Activated CD4-positive, alpha-beta T cell treated with anti-CD3 and anti-CD28 coated beads, Interleukin-2, Interleukin-4, amounts not matched to agents 100 ng/mL and 50 ng/mL, durations not matched to agents 16 hours and 8 hours (primary cell): ENCODE measurements at places on chromosomes 2 and 18.

DNA sequence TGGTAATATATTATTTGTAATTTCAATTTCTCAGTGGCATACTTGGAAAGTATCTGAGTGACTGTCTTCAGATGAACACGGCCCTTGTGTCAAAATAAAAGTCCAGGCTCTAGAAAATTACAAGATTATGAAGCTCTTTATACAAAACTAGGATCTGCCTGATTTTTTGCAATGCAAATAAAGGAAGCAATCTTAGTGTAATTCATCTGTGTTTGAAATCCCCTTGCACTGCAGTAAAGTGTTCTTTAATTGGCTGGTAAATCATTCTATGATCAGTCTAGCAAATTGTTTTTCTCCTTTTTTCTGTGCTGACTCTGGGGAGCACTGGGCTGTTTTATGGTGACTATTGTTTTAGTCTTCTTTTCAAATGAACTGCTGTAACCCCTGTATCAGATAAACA lies 1039.0 kb downstream of the SOCS6 start:
- no peak for DNase-seq

- DNase-seq: no peak
Measured at GRCh38 chr2:128523457-128523856, 204.8 kb upstream of the HS6ST1 start.

DNA sequence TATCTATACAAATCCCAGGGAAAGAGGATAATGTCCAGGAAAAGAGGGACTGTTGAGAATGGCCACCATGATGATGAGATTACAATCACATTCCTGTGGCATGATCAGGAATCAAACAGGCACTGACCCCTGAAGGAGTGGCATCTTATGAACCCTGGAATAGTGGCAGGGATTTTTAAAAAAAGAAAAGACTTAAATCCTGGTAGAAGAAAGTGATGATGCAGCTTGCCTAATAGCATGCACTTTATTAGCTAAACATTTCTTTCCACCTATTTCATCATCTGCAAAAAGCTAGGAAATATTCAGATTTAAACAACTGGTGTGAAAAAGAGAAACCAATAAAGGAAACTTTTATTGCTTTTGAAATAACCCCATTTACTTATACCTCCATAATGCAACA lies 87.2 kb upstream of the FSHR start:
- DNase-seq: no peak

GRCh38 chr2:172283476-172283875 lies 143.9 kb upstream of the ITGA6 start:
- no peak for DNase-seq

DNA sequence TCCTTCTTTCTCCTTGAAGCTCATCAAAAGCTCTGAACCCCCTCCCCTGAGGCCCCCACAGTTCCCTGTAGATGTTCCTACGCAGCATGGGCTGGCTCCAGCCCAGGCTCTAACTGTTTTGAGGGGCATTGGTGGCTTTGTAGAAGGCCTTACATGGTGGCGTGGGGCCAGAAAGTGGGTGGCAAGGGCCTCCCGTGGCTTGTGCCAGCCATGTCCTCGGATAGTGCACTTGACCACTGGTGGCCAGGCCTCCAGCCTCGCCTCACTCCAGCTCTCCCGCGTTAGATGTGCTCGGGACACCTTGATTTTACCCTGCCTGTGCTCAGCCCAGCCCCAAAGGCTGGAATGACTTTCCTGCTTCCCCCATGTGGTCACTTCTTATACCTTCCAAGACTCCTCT lies 92.9 kb downstream of the TWIST2 start:
- DNase-seq: no peak

DNA sequence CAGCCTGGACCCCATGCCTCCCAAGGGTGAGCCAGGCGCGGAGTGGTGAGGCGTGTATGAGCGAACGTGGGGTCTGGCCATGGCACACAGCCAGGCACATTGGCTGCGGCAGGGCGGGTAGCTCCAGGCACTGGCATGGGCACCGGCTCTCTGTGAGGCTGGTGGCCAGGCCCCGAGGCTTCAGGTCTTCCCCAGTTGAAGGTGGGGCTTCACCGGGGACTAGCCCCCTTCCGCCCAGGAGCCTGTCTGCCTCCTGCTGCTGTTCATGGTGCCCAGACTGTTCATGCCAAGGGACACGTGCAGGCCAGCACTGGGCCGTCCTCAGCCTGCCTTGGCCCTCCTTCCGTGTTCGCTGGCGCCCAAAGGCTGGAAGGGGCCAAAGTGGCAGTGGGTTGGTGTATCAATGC lies 26.8 kb downstream of the DDX1 start:
- no peak for DNase-seq

DNA sequence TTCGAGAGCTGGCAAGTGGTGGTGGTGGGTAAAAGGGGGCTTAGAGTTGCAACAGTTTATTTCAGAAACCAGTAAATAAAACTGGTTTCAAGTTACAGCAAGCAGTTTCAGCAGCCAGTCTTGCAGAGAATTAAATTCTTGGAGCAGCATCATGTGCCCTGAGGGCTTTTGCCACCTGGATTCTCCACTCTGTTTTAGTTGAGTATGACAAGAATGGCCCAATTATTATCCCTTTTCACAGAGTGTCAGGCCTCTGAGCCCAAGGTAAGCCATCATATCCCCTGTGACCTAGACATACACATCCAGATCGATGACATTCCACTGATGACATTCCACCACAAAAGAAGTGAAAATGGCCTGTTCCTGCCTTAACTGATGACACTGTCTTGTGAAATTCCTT lies 72.8 kb upstream of the FANCL start:
- DNase-seq: no peak

DNA sequence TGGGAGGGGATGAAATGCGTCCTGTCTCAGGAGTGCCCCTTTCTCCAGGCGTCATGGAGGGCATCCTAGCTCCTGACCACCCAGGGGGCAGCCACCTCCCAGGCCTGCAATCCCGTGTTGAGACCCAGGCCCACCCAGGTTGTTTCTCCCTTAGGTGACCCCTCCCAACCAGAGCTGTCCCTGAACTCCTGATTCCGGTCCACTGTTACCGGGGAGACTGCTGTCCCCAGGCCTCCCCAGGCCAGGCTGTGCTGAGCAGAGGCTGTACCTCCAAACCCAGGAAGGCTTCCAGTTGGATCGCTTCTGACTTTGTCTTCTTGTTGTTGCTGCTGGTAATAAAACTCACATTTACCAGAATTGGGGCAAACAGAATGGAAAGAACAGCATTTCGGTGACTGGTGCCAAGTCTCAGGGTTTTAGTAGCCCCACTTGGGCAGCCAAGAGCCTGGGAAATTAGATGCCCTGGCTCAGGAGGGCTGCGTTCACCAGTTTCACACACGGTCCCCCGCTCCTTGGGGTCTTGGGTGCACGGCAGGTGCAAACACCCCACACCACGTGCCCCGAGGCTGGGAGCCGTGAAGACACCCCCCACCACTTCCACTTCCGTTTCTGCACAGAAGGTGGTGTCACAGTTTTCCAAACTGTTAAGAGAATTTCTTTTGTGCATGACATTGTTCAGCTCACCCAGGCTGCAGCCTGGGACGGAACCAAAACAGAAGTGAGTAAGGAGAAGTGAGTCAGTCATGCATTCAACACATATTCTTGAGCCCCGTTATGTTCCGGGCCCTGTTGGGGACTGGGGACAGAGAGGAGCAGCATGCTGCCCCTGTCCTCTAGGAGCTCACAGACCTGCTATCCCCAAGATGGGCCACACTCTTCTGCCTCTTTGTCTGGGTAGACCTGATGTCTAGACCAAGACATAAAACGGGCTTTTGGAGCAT lies 29.4 kb downstream of the ITM2C start:
- DNase-seq: no peak

DNA sequence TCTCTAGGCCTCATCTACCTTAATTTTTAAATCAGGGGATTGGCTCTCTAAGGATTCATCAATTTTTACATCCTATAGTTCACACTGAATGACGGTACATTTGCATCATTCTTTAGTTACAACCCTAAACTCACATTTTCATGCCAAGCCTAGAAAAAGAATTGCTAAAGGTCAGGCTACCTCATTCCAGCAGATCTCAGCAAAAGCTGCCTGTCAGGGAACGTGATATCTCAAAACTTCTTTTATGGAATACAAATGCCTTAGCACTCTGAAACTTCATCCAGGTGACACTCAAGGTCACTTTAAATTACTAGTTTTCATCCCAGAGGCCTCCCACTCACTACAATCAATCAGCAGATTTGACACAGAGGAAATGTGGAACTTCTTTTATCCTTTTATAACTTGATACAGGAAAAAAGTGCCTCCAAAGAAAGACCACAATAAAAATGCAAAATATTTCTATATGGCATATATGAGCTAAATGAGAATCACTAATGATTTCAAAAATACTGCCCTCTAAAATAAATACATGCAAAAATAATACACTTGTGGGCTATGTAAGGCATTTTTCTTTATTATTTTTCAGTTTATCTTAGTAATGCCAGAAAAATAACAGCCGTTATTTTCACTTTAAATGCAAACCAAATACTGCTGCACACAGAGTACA lies 91.5 kb downstream of the ARHGEF33 start:
- DNase-seq: no peak

- no peak for DNase-seq
Measured at GRCh38 chr2:222270396-222270795, 28.4 kb downstream of the PAX3 start.

DNA sequence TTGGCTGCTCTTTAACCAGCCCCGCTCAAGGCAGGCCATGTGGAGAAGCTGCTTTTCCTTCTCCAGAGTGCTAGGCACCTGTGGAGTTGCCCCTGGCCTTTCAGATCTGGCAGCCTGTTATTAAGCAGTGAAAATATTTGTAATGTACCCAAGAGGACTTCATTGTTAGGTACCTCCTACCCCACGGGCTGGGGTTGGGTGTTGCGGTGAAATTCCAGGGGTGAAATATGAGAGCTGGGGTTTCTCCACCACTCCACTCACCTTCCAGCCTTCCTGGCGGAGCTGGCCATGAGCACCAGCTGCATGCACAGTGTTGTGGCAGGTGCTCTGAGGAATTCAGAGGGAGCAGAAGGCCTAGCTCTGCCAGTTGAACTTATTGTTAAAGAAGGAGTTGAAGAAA lies 39.1 kb downstream of the NTSR2 start:
- no peak for DNase-seq

- no peak for DNase-seq
Measured at GRCh38 chr18:36157441-36157840, 27.7 kb downstream of the ELP2 start.

- no peak for DNase-seq
Measured at GRCh38 chr2:28153851-28154250, 238.8 kb upstream of the FOSL2 start.

GRCh38 chr2:128416109-128416785 lies 97.6 kb upstream of the HS6ST1 start:
- DNase-seq: no peak

GRCh38 chr2:157355618-157356017 lies 30.0 kb upstream of the ERMN start:
- no peak for DNase-seq

- no peak for DNase-seq
Measured at GRCh38 chr2:106995556-106995955, 109.6 kb upstream of the ST6GAL2 start.

DNA sequence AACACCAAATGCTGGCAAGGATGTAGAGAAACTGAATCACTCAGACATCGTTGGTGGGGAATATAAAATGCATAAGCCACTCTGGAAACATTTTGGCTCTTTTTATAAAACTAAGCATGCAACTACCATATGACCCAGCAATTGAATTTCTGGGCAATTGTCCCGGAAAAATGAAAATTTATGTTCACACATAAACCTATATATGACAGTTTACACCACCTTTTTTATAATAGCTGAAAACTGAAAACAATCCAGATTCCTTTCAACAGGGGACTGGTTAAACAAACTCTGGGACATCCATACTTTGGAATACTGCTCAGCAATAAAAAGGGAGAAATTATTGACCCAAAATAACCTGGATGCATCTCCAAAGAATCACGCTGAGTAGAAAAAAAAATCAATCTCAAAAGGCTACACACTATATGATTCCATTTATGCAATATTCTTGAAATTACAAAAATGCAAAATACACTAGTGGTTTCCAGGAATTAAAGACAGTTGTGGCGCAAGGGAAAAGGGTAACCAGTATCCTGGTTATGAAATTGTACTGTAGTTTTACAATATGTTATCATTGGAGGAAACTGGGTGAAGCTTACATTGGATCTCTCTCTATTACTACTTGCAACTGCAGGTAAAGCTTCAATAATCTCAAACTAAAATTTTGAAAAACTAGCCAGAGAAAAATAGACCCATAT lies 130.2 kb upstream of the PID1 start:
- DNase-seq: no peak

DNA sequence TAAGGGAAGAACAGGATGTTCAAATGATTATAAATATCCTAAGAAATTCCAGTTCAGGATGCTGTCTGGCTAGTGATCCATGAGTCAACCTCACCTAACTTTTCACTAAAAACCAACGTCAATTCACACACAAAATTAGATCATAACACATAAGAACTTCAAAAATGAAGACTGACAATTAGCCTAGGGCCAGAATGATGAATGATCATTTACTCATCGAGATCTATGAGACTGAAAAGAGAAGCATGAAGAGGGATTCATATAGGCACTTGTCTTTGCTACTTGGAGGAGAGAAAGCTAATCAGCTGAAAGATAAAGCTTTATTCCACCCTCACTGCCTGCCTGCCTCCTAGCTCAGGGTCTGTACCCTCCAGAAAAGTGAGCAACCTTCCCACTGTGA lies 29.8 kb downstream of the ADD2 start:
- DNase-seq: no peak

DNA sequence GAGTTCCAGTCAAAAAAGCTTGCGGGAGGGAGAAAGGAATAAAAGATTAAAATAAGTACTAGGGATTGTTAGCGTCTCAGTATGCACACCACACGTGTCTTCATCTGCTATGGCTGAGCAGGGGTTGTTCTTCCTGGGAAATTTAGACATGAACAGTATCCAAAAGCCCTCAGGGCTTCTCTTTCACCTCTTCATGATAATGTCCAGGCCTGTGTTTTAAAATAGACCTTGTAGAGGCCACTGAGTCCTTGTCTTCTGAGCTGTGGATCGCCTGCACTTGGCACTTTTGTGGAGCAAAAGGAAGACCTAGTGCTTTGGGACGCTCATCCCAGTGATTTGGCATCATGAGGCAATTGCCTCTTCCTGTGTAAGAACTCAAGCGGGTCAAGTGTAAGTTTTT lies 52.4 kb downstream of the CFAP221 start:
- DNase-seq: no peak

GRCh38 chr2:231343988-231344387 lies 51.5 kb upstream of the B3GNT7 start:
- DNase-seq: no peak

DNA sequence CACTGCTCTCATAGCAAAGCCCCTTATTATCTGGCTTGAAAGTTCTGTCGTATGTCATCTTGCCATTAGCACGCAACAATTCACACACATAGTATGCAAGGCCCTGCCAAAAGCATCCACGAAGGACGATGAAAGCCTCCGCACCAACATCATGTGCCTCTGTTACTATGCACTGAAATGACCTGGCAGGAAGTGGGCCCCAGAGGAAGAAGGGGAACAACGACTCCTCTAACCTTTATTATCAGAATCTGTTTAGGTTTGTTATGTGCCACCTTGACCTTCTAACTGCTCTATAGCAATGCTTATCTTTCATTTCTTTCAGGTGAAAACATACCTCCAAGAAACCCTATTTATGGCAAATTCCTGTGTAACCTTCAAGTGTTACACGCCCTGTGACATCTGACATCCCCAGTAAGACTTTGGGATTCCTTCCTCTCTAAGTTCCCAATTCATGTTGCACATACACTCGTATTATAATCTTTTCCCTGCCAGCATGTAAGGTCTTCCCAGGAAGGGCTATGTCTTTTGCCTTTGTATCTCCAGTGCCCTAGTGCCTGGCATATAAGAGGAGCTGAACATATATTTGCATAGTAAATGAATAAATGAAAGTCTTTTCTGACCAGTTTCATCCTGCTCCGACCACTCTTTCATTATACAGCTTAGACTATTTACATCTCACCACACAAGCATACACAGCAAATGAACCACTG lies 7.0 kb upstream of the NDUFV2 start:
- DNase-seq: peak; percentile 87
